ENCODE measurements at places on chromosomes 3 and 15. TPM values are rescaled to one million over a fixed set of nuclear protein-coding genes. Genes with fewer than 3 reads are reported as not detected.
A peak's percentile ranks its signal among the peaks of the same experiment; 100 is the strongest.

GRCh38 chr3:195416795-195417194, 26.0 kb downstream of the ACAP2 start:
- peak; percentile 65 for DNase-seq

THUMPD3 gene
- total RNA-seq: 47.2 TPM

REC114 gene
- not detected for total RNA-seq

GOLGA6A gene
- not detected for total RNA-seq

DNA sequence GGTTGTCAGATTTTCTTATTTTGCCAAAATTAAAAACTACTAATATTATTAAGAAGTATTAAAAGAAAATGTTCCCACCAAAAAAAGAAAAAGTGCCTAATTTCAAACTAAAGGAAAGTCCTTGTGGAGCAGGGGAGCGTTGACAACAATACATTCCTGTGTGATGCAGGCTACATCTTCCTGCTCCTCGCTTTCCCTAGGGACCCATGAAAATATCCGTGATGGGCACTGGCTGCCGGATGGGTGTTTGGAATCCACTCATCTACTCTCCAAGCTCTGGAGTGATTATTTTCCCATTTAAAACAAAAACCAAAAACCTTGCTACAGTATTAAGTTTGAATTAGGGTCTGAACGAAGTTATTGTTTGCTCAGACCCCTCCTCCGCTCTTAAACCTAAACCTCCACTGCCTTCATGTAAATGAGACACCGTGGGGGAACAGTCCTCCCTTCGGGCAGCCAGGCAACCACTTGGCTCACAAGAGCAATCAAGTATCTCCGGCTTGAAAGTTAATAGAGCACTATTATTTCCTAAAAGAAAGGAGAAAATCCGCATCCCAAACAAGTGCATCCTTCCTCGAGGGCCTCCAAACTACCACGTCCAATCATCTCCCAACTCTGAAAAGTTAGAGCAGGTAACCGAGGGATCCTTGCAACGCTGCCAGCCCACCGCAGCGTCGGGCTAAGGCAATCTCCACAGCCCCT, 1.5 kb downstream of the ITGB5 start:
- peak; percentile 36 for DNase-seq

DNA sequence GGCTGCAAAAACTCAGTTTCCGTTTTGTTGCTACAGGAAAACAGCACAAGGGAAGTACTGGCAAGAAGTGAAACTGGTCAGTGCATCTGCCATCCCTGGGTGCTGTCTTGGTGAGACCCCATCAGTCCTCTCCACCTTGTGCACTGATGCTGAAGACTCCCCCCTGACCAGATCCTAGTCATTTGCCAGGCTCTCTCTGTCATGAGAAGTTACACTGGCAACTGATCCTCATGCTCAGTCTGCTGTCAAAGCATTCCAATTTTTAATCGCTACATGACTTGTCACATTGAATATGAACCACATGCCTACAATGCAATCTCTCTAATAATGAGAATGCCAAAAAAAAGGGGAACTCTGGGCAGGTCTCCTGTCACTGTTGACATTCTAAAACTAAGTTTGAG, 296.5 kb downstream of the ZIC1 start:
- DNase-seq: no peak

DNA sequence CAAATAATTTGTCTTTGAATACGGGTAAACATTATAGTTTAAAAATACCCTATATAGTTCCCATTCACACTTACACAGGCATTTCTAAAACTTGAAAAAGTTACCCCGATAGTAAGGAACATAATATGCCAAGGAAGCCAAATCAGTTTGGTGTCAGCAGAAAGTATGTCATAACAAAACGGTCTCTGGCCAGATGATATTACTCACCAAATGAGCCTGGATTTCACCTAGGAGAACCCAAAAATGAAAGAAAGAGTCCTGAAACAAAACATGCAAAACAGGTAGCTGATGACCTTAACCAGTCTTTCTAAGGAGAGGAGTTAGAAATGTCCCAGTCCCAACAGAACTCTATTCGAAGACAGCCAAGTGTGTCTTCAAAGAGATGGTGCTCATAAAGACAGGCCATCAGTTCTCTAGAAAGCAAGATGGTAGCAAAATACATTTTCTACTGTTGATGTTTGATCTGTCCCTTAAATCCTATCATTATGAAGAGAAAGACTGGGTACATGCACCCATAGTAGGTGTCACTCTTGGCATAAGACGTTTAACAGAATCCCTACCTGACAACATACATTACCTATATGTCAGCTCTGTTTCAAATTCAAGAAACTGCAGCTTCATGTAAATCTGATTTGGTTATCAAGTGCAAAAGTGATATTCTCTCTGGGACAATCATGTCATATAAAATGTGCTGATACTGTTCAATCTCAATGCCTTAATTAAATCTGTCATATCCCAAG, 942.5 kb downstream of the ROBO1 start:
- no peak for DNase-seq

DNA sequence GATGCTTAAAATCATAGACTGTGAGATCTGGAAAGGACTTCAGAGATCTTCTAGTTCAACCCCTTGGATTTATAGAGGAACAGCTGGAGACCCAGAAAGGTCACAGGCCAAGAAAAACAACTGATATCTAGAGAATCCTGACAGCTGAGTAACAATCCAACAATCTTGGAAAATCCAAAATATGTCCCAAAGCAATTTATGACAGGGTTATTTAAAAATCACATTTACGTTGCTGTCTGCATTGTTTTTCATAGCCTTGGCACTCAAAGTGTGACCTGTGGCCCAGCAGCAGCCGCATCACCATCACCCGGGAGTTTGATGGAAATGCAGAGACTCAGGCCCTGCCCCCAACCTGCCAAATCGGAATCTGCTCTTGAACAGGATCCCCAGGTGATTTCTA, 78.8 kb downstream of the FBN1 start:
- DNase-seq: no peak

GRCh38 chr15:59360896-59361295, 11.8 kb downstream of the MYO1E start:
- DNase-seq: no peak

DNA sequence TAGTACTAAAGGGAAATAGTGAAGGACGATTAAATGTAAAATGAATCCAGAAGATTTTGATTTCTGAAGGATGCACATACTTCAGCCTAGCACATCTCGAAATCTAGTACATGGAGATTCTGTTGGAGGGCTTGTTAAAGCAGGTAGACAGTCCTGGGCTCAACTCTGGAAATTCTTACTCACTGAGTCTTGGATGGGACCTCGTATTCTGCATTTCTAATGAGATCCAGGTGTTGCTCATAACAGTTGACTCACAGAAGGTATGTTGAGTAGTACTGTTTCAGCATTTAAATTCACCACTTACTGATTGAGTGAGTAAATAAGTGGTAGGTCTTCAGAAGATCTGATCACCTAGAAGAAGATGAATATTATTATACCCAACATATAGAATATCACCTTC, 623.4 kb upstream of the SGO1 start:
- no peak for DNase-seq

- no peak for DNase-seq
These were observed 74.2 kb upstream of the FNDC3B start for GRCh38 chr3:171965067-171965712.

ZMYND10 gene
- total RNA-seq: 1.4 TPM

KIF23 gene
- total RNA-seq: 63.0 TPM

- peak; percentile 58 for DNase-seq
These were observed 2.9 kb upstream of the USP3 start for GRCh38 chr15:63501256-63502089.

DNA sequence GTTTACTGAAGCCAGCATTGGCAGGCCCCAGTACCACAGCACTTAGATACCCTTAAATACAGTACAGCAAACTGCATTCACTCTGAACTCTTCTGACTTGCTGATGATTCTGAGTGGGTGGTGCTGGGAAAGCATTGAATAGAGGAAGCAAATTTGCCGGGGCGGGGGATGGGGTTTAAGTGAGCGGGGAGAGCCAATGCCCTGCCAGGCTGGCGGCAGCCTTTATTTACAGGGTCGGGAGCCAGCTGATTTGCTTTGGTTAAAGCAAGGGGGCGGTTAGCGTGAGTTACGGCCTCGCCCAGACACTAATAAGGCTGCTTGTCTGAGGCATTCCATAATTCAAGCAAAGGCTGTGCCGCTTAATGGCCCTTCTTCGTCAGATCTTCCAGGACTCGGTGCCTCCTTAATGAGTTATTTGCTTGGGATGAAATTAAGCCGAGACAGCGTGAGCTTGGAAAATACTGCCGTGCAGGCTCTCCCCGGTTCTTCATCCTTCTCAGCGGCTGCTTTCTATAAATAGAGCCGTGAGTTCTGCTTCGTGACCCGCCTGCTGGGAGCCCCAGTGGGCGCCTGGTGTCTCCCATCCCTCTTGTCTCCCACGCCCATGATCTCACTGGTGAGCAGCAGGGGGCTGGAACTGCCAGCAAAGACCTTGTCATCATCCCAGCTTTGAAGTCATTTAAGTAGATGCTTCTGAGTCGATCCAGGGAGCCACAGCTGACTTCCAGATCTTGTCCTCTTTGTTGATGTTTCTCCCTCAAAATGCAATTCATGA, 25.8 kb downstream of the SPSB4 start:
- no peak for DNase-seq

DNA sequence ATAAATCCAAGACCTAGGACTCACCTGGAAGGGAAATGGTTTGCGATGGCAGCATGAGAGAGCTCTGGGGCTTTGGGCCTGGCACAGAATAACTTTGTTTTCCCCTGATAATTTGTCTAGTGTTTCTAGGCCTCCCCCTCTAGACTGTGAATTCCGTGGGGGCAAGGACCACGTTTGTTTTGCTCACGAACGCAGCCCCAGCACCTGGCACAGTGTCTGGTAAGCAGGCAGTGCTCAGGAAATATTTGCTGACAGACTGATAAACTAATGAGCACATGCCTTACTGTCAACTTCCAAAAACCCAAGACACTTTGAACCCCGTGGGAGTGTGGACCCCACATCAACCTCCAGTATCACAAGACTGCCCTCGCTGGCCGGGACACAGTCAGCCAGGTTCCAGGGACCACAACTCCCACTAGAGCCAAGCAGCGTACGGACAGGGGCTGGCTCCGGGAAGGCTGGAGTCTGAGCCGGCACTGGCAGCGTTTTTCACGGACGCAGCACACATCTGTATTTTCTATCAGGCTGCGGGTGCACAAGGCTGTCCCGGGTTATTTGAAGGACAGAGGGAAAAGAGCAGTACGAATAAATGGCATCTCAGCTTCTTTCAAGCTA, 146.5 kb downstream of the XXYLT1 start:
- no peak for DNase-seq

TMEM212 gene
- not detected for total RNA-seq

- peak; percentile 21 for DNase-seq
These were observed 104.5 kb downstream of the RARB start for GRCh38 chr3:25532431-25533162.

NPAP1 gene
- not detected for total RNA-seq

DNA sequence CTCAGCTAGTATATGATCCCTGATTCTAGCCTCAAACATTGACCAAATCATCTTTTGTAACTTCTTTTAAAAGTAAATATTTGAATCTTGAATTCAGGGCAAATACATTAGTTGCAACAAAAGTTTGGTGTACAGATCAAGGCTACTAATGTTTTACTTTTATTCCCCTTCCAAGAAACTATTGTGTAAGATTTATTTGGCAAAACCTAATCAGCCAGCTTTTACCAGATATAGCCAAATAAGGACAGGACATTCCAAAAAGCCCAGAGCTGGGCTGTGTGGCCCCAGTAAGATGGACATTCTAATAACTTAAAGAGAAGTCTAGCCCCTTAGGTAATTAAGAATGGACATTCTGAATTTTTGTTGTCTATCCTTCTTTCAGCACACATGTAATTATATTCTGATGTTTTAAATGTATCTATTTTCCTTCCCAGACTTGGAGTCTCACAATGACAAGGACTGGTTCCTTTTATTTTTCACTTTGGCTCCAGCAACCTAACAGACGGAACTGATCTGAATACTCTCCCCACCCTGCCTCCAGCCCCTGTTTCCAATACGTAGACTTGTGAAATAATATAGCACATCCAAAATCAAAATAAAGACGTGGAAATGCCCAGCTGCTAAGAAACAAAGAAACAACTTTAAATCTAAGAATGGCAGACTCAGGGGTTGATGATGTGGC, 48.1 kb downstream of the STARD5 start:
- DNase-seq: no peak

GHSR gene
- total RNA-seq: not detected

DNA sequence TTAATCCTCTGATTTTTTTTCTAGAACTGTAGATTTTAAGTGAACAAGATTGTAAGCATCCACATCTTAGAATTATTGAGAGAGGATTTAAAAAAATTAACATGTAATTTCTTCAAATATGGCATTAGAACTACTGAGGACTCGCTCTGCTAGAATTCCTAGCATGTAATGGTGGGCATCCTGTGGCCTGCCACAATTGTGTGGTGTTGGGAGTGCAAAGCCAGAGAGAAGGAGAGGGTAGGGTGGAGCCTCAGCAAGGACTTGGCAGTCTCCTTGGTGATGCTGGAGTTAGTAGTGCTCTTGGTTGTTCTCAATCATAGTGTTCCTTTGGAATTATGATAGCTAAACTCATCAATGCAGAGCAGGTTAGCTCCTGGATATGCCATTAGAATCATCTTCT, 443.9 kb upstream of the TBL1XR1 start:
- no peak for DNase-seq

CTXND1 gene
- not detected for total RNA-seq

- DNase-seq: peak; percentile 28
These were observed 130.0 kb upstream of the SLC2A2 start for GRCh38 chr3:171156401-171157010.

DNA sequence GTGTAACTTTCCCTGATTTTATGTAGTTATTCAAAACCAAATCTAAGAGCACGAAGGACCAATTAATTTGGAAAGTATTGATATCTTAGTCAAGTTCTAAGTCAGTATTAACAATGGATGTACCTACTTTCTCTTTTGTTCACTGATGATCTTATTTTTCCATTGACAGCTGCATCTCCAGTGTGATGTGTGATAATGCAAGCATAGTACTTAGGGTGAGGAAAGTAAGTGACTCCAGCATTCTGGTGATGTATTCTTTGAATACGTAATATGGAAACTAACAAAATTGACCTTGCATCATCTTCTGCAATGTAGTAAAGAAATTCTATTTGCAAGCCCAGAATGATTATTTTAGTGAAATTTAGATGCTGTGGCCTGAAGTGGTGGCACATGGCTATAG, 22.4 kb downstream of the FBXW12 start:
- DNase-seq: no peak

DNA sequence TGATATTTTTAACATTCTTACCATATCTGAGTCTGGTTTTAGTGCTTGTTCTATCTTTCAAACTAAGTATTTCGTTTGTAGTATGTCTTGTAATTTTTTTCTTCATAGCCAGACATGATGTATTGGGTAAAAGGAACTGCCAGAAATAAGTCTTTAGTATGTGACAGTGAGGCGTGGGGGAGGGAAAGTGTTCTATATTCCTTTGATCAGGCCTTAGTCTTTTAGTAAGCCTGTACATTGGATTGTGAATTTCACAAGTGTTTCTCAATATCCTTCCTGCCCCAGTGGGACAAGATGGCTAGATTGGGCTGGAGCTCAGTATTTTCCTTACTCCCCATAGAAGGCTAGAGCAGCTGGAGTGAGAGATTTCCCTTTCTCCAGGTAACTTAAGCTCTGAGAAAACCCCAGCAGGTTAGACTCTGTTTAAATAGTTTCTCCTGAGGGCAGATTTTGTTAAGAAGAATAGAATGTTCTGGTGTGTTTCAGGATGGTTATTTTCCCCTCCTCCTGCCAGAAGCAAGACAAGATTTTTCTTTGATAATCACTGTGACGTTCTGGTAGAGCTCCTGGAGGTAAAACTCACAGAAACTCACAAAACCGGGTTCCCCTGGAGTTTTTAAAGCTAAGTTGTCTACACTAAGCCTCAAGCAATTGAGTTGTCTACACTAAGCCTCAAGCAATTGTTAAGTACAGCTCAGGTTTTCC, 140.7 kb upstream of the ARPP21 start:
- no peak for DNase-seq

SV2B gene
- total RNA-seq: 0.10 TPM
